Panc1 (cell line): ENCODE measurements at places on chromosomes 7 and 10. TPM values are rescaled to one million over a fixed set of nuclear protein-coding genes. Genes with fewer than 3 reads are reported as not detected.

CPN1 gene
- total RNA-seq: not detected

PSPH gene
- total RNA-seq: 62.3 TPM

NPC1L1 gene
- not detected for total RNA-seq

- H3K4me1 ChIP-seq: peaks cover 15% of the 10 kb centered on the region
- no peaks in the 10 kb centered on the region for H3K27me3 ChIP-seq
- H3K4me3 ChIP-seq: no peak overlapping the region
- no peaks in the 10 kb centered on the region for H3K36me3 ChIP-seq
- peak overlapping the region; percentile 27; the same call in 1 of the 2 replicates for H3K27ac ChIP-seq
- no peak for DNase-seq
Observed at GRCh38 chr7:17041324-17041723, 159.5 kb upstream of the AGR3 start.

DBNL gene
- 111 TPM for total RNA-seq

CYTH3 gene
- 35.5 TPM for total RNA-seq
